ENCODE measurements at places on chromosomes 7 and 10. TPM values are rescaled to one million over a fixed set of nuclear protein-coding genes. Genes with fewer than 3 reads are reported as not detected.

The GRID2IP gene
- 0.21 TPM for total RNA-seq

The STAG3 gene
- total RNA-seq, result 0.14 TPM

The NODAL gene
- not detected for total RNA-seq

The EN2 gene
- not detected for total RNA-seq

The TLX1 gene
- total RNA-seq, result 2.2 TPM

Measured in airway epithelial cell (primary cell).